CD4-positive, CD25-positive, alpha-beta regulatory T cell (primary cell): ENCODE measurements at places on chromosomes 13 and 19. TPM values are rescaled to one million over a fixed set of nuclear protein-coding genes. Genes with fewer than 3 reads are reported as not detected.

Gene UNC13A
- not detected for polyA plus RNA-seq

Gene B3GLCT
- 3.6 TPM for polyA plus RNA-seq

Gene ARGLU1
- polyA plus RNA-seq, result 25.7 TPM

Gene FCHO1
- polyA plus RNA-seq, result 8.3 TPM

Gene TMPRSS9
- not detected for polyA plus RNA-seq

Gene CEACAM21
- polyA plus RNA-seq, result 39.1 TPM

Gene POU4F1
- polyA plus RNA-seq, result not detected

Gene SERPINE3
- not detected for polyA plus RNA-seq

Gene PABPC3
- 0.18 TPM for polyA plus RNA-seq

Gene CFAP97D2
- polyA plus RNA-seq, result 0.22 TPM

Gene ZNF433
- polyA plus RNA-seq, result 2.5 TPM

Gene GSX1
- polyA plus RNA-seq, result not detected

Gene CATSPERD
- polyA plus RNA-seq, result not detected
